ENCODE measurements at places on chromosomes 3 and 15.

- DNase-seq, result no peak
Observed at GRCh38 chr15:55221090-55222011, 24.6 kb upstream of the RSL24D1 start.

GRCh38 chr15:90883976-90884718 lies at the start of gene FES:
Gene FES (plus strand): TSS chr15:90884504. CDS start chr15:90885046, 542 bp downstream.
- DNase-seq, result peak; percentile 81

DNA sequence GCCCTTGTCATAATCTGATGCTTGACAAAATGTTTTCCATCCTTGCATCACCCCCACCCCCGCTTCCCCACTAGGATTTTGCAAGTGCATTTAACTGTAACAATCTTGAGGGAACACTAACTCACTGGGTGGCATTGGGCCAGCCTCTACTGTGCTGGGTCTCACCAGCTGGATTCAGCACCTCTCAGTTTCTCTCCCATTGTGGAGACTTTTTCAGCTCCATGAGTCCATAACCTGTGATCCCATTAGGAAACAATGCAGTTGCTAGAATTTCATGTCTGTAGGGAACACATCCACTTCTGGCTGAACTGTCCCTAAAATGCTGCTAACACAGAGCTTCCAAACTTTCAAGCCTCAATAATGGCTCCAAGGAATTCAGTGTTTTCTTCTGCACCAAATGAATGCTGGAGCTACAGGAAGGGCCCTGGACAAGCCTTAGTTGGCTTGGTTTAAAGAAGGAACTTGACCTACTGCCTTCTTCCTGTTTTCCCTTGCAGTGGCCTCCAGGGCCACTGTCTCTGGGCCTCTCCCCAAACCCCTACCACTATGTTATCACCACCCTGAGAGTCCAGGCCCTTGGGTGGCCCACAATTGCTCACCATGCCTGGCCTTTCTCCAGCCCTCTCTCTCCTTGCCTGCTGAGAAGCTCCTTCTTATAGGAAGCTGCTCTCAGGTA lies 15.6 kb downstream of the CYP19A1 start:
- no peak for DNase-seq

DNA sequence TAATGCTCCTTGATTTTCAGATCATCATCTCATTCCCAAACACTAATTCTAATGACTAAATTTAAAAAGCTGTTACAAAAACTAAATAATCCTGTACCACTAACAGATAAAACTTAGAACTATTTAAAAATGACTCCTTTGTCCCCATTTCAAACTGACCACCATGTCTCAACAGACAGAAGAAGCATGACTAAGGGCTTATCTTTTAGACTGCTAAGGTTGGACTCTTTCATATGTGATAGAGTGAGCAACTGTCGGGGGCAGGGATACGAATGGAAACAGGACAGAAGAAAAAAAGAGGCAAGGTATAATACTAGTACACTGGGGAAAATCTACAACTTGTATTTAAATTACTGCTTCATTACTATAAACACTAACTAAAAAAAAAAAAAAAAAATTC lies 23.3 kb downstream of the SNX4 start:
- DNase-seq, result no peak

GRCh38 chr15:83769411-83769999 lies 115.6 kb downstream of the ADAMTSL3 start:
- DNase-seq, result no peak

GRCh38 chr3:158105119-158105709 lies 1.0 kb downstream of the SHOX2 start:
- DNase-seq, result no peak

DNA sequence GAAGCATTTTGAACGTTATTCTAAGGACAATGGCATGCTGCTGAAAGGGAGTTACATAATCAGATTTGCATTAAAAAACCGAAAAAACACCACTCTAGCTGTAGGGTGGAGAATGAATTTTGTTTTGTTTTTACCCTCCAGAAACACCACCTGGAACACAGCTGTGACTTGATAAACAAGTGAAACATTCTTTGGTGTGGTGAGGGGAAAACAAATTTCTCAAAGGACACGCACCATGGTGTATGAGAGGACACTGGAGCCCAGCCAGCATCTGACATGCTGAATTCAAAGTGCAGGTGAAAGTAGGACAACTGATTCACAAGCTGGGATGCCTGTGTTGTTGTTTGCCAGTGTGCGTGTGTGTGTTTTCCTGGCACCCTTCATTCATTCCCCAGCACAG lies 554.5 kb upstream of the TBL1XR1 start:
- DNase-seq, result no peak

Measured in posterior cingulate gyrus (tissue), 11 donors.